Activated CD4-positive, alpha-beta T cell treated with anti-CD3 and anti-CD28 coated beads, Interleukin-2, amount 50 U/mL, for 1 hour (primary cell): ENCODE measurements at places on chromosomes 4 and X.

- DNase-seq, result no peak
These were observed 430.9 kb downstream of the MAPK10 start for GRCh38 chr4:85928775-85929591.

DNA sequence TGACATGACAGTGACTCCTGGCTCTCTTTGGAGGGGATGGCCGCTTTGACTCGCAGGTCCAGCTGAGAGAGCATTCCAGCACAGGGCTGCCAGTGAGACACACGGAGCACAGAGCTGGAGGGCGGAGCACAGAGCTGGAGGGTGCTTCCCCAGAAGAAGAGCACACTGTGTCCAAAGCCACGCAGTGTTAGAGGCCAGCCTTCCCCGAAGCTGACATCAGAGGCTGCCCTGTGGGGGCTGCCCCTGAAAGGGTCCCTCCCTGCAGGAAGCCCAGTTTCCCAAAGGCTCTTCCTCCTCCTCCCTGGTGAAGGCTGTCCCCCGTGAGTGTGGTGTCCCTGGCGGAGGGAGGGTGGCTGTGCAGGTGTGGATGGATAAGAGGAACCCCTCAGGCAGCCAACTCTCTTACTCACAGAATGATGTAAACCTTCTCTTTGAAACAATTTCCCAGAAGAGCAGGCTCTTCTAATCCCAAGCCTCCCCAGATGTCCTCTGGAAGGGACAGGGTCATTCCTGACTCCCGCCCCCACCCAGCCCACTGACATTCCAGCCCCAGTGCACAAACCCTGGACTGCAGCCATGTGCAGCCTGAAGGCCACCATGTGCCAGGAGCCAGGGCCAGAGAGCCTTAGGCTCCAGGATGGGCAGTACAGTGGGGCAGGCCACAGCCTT is 53.4 kb downstream of the PSAPL1 start:
- DNase-seq, result no peak

DNA sequence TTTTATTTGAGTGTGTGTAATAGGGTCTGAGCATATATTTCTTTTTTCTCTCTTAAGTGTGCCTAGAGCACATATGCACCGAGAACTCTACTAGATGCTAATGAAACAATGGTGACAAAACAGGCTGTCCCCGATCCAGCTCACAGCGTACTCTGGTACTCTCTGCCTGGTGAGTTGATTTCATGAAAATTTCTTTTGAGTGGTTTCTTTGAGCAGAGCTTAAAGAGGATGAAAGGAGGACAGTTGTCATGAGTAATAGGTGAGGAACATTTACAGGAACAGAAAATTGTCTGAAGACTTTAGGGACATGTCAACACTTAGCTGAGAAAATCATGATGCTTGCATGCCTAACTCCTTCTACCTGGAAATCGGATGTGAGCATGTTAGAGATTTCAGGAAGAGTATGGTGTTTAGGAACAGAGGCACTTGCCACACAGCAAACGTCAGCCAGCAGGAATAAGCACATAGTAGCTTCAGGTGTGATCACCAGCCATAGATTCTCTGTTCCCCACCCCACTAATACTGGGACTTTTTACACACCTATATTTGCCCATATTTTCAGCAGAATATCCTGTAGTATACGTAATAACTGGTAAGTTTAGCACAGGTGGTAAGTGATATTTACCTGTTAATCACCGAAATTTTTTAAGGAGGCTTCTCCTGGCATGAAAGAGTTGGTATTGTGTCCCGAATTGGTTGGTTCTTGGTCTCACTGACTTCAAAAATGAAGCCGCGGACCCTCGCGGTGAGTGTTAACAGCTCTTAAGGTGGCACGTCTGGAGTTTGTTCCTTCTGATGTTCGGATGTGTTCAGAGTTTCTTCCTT is 111.1 kb downstream of the ZNF330 start:
- no peak for DNase-seq

DNA sequence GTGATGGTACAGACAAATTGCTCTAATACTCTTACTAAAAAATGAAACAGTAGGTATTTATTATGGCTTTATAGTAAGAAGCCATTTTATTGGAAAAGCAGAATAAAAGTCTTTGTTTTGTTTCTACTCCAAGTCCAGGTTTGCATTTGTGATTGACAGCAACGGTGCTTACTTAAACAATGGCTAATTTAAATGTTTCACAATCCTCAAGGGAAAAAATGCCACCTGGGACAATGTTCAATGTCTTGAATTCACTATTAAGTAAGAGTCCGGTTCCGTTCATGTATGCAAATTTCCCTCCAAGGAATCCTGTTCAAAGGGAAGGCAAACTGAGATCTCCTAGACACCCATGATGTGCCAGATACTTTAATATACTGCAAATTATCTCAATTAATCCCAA is 123.6 kb downstream of the RBM47 start:
- DNase-seq, result no peak

GRCh38 chr4:86608757-86609375 is 14.8 kb downstream of the PTPN13 start:
- no peak for DNase-seq

DNA sequence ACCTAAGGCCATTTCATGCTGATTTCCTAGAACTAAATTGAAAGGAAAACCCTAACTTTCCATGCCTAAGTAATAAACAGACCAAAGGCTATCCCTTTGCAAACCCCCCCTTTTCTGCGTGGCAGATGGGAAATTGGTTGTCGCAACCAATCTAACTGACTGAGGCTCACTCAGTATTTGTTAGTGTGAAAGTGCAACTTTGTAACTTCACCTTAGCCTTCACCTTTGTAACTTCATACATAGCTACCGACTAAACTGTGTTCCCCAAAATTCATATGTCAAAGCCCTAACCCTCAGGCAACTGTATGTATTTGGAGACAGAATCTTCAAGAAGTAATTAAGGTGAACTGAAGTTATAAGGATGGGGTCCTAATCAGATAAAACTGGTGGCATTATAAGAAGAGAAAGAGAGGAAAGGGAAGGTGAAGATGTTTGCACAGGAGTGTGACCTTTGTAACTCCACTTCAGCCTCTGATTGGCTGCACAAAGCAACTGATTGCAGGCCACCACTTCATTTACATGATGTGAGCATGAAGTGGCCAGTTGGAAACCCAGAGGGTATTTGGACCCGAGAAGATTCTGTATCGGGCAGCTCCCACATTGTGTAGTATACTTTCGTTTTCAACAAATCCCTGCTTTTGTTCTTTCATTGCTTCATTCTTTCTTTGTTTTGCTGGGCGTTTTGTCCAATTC is 4.9 kb upstream of the TMEM33 start:
- no peak for DNase-seq
